ENCODE measurements at places on chromosomes 2 and 18.

GRCh38 chr2:140416577-140416976 lies 1636.4 kb upstream of the NXPH2 start:
- DNase-seq = no peak

DNA sequence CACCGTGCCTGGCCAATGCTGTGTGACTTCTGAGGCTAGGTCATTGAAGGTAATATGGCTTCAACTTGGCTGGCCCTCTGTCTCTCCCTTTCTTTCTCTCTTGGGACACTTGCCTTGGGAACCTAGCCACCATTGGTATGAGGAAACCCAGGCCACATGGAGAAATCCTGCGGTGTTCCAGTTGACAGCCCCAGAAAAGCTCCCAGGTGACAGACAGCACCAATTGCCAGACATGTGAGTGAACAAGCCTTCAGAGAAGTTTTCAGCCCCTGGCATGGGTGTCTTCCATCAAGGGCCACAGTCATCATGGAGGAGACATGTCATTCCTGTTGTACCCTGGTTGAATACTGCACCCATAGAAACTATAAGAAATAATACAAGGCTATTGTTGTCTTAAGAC lies 186.6 kb downstream of the RAB3GAP1 start:
- DNase-seq = no peak

- DNase-seq = no peak
Observed at GRCh38 chr2:98050070-98050469, 36.9 kb upstream of the VWA3B start.

DNA sequence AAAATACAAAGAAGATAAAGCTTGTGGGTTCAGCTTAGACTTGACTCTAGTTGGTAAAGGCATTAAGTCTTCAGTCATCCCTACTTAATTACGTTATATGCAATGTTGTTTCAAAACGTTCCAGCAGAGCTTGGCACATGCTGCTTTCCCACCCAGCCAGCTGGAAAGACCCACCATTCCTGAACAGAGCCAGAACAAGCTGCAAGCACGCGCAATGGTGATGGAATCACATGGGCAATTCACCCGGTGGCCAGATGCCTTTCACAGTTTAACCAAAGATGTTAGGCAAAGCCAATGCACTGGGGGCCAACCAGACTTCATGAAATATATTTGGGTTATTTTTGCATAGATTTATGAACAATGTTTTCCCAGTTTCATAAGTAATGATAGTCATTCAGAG lies 123.4 kb upstream of the CDH20 start:
- no peak for DNase-seq

GRCh38 chr2:226073496-226074160 lies 674.1 kb downstream of the NYAP2 start:
- no peak for DNase-seq

DNA sequence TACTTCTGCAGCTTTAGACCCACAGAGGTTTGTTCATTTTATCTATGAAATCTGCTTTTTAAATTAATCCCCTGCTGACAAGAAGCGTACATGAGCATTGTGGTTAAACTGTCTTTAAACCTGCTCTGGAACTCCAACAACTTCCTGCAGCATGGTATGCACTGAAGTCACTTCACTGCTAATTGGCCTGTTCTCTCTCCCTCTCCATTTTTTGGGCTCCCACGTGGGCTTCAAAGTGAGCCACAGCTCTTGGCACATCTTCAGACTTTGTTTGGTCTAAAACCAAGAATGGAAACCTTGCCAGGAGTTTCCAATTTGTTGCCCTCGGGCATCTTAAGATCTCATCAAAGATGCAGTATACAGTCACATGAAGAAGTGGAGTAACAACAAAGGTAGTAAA lies 311.4 kb downstream of the LRRTM1 start:
- no peak for DNase-seq

DNA sequence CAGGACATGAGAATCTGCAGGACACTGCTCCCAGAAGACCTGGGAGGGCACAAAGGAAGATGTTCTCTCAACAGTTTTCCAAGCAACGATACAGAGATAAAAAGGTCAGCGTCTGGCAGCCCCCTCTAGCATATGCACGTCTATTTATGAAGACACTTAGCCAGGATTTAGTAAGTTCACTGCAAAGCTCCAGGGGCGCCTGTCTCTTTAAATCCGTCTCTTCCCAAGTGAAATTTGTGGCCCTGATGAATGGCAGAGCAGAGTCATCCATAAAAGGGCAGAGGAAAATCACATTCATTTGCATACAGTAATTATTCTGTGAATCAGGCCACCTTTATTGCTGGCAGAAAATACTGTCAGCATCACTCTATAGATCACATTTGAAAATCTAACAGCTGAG lies 390.9 kb upstream of the SMIM21 start:
- DNase-seq = no peak

DNA sequence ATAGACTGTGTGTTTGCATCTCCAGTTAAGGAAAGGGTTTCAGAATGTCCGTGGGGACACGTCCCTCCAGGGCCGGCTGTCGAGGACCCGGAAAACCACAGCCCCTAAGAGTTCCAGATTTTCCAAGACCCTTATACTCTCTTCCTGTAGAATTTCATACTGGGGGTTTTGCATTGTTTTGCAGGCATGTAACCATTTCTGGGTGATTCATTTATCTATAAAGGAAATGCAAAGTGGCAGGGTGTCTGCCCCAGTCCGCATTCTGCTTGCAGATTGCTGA lies 8.5 kb downstream of the SP9 start:
- no peak for DNase-seq

- no peak for DNase-seq
Observed at GRCh38 chr18:12990641-12990966, 558 bp upstream of the CEP192 start.

GRCh38 chr2:38178119-38178518 lies 102.2 kb upstream of the CYP1B1 start:
- no peak for DNase-seq

DNA sequence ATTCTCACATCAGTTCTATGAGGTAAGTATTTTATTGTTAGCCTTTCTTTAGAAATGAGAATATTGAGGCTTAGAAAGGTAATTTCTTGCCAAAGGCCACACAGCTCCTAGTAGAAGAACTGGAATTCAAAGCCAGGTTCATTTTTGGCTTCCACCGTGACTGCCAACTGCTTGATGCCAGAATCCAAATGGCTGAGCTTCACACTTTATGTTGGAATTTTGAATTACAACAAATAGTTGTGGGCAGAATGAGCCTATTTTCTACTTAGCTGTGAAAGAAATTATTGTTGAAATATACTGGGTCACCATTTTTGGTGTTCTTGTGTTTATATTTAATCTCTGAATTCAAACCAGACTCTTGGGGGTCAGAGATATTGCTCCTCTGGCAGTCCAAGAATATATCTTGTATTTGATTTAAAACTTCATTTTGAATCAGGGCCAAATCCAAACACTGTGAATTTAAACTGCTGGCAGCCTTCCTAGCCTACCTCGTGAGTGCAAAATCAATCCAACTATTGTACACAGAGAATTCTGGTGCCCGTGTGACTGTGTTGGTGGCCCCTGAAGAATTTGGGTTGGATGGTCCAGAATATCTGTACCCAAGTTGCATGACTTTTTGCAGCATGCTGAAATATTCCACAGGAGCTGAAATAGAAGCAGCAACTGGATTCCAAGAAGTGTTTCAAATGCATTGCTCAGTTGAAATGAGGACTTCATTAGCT lies 35.6 kb upstream of the LPIN1 start:
- no peak for DNase-seq

DNA sequence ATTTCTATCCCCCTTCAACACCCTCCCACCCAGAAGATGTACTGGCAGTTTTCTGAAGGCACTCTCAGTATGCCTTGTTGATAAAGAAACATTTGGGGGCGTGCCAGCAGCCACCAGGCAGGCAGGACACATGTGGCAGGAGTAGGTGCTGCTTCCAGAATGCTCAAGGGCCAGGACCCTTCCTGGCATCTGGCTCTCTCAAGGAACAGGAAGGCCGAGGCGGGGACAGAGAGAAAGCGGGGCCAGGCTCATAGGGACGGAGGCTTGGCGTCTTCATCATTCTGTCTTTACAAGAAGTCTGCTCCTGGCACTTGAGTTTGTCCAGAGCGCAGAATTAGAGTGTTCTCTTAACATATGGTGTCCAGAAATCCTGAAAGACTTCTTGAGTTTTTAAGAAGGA lies 121.6 kb downstream of the FAM210A start:
- DNase-seq = no peak

DNA sequence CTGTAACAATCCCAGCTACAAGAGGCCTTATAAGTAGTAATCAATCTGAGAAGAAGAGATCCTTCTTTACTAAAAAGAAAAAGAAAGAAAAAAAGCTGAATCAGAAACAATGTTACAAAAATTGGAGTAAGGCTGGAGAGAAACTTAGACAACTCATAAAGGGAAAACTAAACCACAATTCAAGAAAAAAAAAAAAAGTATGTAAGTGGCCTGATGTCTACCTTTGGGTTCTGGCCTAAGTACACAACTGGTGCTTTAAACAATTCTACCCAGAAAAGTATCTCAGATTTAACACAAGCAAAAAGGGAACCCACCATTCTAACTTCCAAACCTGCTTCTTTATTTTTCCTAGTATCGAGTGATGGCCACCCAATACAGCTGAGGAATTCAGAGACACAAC lies 45.3 kb downstream of the ZNF521 start:
- DNase-seq = no peak

DNA sequence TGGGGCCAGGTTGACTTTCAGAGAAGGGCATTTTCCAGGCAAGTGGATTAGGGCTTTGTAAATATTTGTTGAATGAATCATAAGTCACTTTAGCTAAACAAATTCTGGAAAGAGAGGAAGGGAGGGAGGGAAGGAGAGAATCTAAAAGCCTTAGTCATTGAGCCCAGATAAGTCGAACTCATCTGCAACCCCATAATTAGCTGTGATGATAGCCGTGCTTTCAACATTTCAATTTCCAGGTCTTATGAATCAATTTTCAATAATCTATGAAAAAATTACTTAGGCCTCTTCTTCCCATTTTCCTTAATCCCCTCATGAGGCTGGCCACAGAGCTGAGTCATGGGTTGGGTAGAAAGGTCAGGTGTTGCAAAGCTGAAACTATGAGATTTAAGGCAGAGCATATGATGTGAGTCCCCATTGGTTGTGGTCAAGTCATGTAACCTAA lies 111.9 kb upstream of the MAPRE2 start:
- DNase-seq = no peak

DNA sequence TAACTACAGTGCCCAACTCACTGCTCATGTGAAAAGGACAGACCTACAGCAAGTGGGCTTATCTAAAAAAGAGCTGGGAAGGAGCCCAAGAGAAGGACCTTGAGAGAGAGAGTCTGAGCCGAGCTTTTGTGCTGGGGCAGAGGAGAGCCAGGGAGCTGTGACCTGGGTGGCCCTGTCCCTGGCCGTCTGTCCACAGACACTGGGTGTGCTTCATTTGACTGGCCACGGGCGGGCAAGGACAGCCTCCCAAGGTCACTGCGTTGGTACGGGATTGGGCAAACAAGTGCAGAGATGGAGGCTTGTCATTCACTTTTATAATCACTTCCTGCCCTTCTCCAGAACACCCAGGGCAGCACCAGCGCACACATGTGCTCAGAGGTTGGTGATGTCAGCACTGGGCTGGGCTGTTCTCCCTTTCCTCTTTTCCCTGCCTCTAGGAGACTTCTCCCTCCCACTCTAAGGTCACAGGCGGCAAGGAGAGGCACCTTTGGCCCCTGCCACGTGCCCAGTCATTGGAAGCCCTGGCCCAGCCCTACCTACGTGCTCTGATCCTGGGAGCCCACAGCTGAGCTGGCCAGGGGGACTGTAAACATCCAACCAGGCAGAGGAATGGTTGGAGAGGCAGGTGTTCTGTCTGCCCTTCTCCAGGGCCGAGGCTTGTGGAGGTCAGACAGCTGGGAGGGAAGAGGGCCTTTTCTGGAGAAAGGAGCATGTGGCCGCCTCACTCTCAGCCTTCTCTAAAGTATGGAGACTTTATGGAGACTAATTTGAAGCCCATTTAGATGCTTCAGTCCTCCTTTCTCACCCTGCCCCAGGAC lies 6.4 kb upstream of the PSD4 start:
- DNase-seq = no peak

DNA sequence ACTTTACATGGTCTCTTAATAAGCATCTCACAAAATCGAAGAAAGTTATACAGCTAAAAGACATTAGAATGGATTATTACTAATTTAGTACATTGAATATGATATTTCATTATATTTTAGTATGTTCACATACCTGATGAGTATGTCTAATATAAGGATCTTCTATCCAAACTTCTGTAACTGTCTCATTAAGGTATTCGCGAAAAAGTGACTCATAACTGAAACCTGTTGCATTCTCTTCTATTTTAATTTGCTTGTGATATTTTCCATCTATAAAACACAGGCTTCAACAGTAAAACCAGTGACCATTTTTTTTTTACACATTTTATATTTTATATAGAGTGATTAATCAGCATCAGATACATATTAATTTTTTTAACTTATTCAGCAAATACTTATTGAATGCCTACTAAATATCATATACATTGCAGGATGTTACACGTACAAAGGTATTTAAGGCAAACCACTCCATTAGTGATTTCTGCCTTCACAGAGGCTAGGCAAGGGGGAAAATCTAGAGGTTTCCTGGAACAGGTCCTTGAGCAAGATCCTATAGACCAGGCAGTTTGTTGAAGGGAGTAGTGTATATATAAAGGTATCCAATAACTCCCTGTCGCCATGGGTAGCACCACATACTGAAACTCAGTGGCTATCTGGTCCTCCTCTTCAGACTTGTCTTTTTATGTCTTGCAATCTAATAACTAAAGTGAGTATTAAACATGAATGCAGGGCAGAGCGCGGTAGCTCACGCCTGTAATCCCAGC lies 9.3 kb downstream of the MITD1 start:
- no peak for DNase-seq

DNA sequence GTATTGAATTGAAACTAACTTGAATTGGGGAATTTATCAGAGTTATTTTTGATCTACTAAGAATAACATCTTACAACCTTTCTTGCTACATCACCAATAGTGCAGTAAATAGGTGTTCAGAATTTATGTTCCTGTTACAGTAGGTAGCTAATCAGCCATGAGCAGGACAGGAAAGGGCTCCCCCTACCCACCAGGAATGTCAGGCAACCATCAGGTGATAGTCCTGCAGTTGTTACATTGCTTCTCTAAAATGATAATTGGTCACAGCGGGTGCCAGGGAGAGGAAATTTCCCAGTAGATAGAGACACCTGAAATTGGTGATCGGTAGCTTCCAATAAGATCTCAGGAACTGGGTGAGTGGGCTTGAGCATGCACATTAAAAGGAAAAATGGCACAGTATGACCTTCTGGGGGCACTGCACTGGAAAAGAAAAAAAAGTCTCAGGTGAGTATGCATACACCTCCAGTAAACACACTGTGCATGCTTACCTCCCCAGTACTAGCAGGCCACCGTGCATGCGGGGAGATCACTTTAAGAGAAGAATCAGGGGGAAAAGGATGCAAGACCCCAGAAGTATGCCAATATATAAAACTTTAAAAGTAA lies 1092.0 kb upstream of the LRRTM1 start:
- DNase-seq = no peak

DNA sequence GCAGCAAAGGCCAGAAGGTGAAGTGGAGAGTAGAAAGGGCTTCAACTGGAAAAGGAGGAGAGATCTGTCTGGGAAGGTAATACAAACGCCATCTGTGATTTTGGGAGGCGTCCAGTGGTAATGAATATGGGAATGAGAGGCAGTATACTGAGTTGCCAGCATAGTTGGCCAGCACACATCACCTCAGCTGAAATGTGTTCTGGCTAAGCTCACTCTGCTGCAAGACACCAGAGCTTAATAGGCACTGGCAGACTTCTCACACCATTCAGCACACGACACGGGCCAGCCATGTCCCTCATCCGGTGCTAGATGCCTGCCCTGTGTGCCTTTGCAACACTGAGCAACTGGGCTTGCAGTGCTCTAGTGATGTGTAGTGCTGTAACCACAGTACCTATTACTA lies 277.1 kb downstream of the PIEZO2 start:
- no peak for DNase-seq

- no peak for DNase-seq
Observed at GRCh38 chr2:105261061-105261460, 19.5 kb downstream of the GPR45 start.

Measured in cortex of kidney (tissue), 1 donor.